ENCODE measurements at places on chromosomes 4 and X.

- peak; percentile 50 for DNase-seq
Measured at GRCh38 chr4:146477054-146477453, 44.7 kb downstream of the SLC10A7 start.

DNA sequence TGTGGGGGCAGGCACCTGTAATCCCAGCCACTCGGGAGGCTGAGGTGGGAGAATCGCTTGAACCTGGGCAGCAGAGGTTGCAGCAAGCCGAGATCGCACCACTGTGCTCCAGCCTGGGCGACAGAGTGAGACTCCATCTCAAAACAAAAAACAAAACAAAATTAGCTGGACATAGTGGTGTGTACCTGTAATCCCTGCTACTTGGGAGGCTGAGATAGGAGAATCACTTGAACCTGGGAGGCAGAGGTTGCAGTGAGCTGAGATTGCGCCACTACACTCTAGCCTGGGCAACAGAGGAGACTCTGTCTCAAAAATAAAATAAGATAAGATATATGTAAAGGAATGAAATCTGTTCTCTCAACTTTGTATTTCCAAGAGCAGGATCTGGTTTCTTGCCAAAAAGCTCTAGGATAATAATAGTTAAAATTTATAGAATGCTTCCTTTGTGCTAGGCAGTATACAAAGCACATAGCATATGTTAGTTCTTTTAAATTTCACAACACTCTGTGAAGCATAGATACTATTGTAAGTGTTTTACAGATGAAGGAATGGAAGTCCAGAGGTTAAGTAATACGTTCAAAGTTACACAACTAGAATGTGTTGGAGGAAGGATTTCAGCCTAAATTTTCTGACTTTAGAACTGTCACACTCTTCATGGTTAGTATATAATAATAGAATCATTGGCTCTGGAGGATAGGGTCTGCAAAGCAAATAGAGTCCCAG lies 10.3 kb downstream of the MRPL1 start:
- no peak for DNase-seq

DNA sequence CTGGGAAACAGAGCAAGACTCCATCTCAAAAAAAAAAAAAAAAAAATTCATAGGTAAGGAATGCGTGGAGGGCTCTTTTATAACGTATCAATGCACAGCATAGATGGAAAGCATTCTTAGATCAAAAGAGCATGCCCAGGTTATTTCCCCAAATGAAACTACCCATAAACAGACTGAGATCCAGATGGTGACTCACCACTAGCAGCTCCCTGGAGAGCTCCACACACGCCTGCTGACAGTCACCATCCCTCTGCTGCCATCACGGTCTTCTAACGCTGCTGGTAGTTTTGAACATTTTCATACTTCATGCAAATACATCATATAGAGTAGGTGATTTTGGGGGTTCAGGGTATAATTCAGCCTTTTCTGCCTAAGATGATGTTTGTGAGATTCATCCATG lies 136.9 kb downstream of the ASMT start:
- no peak for DNase-seq

- DNase-seq, result no peak
Measured at GRCh38 chrX:22037225-22037624, 5.1 kb downstream of the PHEX start.

DNA sequence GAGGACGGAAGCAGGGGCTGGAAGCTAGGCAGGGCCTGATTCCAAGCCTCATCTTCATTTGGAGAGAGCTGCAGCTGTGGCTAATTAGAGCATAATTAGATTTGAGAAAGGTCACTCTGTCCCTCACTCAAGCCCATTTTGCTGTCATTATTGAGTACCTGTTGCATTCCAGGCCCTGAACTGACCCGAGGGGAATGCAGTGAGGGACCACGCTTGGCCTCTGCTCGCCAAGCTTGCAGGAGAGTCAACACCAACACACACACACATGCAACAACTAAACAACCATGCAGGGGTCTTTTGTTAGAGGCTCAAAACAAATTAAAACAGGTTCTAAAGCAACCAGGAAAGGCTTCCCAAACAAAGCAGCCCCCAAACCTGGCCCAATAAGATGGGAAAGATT lies 52.7 kb upstream of the MAMLD1 start:
- DNase-seq, result no peak

DNA sequence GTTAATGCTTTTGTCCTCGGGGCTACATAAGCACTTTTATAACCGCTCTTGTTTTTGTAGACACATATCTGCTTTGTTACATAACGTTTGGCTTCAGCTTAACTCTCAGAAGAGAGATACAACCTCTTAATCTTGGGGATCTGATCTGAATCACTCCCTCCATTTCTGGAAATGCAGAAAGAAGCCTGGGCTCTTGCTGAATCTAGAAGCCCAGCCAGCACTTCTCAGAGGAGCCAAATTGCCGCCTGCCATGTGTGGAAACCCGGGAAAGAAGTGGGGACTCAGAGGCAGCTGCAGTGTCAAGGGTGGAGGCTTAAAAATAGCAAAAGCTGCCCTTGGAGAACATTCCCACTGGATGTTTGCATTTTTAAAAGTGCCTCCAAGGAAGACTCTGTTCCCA lies 69.3 kb upstream of the LDB2 start:
- DNase-seq, result no peak

DNA sequence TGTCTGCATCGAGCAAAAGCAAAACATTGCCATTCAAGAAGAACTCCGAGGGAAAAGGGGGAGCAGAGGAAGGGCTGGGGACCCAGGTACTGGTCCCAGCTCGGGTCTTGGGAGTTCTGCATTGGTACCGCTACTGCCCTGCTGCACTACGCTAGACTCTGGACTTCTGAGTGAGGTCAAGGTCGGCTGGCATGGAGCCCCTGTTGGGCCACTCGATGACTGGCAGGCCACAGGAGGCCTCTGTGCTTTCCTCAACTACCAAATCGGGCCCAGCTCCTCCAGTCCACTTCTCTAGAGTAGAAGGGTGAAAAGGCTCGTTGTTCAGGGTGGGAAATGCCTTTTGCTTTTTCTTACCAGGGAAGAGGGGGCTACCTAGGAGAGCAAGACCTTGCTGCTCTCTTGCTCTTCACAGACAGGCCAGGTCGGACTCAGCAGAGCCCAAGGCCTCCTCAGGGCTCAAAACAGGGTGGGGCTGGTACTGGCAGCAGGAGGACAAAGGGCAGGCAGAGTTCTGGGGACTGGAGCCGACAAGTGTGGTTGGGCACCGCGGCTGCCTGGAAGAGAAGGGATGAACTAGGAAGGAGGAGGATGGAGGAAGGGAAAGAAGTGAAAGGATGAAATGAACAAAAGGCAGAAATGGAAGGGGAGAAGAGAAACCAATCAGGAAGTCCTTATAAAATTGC lies 8.9 kb upstream of the IRAK1 start:
- DNase-seq, result no peak

DNA sequence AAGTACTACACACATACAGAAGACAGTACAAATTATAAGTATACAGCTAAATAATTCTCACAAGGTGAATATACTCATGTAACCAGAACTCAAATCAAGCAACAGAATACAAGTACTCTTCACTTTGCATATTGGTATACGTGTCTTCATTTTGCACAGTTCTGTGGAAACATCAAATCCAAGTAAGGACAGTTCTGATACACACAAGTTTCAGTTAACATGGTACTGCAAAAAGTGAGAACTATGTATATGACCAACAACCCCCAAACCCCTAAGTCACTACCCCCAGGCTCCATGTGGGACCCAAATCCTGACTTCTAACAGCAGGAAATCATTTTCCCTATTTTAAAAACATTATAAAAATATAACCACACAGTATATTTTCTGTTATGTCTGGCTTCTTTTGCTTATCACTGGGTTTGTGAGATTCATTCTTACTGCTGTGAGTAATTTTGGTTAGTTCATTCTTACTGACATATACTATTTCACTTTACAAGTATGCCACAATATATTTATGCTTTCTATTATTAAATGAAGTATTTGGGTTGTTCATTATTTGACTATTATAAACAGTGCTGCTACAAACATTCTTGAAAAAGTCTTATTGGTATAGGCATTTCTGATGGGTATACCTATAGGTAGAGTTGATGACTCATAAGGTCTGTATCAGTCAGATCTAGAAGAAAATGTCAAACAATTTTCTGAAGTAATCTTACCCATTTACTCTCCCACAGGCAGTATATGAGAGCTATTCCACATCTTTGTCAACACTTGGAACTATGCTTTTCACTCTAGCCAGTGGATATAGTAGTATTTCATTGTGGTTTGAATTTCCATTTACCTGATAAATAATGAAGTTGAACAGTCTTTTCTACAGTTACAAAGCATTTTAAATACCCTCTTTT lies 47.0 kb downstream of the SCLT1 start:
- DNase-seq, result no peak
